ENCODE measurements at places on chromosomes 2 and 18.

- no peak for DNase-seq
Observed at GRCh38 chr2:234747032-234747431, 204.8 kb upstream of the SH3BP4 start.

- DNase-seq: no peak
Observed at GRCh38 chr2:158984604-158985135, 16.2 kb downstream of the TANC1 start.

- DNase-seq: no peak
Observed at GRCh38 chr18:26271917-26272549, 45.8 kb downstream of the TAF4B start.

DNA sequence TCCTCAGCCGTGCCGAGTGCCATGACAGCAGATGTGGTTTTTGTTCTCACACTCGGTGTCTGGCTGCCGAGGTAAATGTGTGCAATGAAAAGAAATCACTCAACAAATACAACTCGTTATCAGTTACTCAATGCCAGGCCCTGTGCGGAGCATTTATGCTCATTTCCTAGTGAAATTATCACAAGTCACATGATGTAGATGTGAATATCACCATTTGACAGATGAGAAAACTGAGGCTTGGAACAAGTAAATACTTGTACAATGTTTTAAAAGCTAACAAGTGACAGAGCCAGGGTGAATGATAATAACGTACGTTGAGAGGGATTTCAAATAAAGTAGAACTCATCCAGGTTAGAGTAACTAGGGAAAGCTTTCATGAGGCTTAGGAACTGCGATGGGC lies 174.7 kb downstream of the EIPR1 start:
- no peak for DNase-seq

GRCh38 chr2:11157296-11157695 lies 2.0 kb downstream of the SLC66A3 start:
- no peak for DNase-seq

DNA sequence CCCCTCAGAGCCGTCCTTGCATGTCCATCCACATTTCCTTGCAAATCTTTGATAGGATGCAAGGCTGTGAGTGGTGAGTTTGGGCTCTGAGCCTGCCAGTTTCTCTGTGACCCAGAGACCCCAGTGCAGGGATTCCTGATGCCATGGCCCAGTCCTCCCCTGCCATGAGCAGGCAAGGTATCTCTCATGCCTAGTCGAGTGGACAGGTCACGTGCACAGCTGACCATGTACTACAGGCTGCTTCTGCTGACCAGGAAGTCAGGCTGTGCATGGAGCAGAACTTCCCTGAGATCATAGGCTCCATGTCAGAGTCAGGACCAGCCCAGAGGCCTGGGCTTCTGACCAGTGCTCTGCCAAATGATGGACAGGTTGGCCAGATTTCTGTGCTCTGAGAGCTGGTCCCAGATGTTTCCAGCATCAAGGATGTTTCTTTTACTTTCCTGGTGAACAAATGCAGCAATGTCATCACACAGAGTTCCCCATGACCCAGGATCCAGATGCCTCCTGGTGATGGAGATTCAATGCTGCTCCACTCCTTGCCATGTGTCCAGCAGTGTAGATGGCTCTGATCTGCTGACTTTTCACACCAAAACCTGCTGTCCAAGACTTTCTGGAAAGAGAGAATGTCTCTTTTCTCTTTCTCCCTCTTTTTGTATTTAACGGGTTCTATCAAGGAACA lies 321.6 kb upstream of the HS6ST1 start:
- DNase-seq: no peak

GRCh38 chr2:136021406-136021805 lies 36.0 kb upstream of the DARS1 start:
- no peak for DNase-seq

DNA sequence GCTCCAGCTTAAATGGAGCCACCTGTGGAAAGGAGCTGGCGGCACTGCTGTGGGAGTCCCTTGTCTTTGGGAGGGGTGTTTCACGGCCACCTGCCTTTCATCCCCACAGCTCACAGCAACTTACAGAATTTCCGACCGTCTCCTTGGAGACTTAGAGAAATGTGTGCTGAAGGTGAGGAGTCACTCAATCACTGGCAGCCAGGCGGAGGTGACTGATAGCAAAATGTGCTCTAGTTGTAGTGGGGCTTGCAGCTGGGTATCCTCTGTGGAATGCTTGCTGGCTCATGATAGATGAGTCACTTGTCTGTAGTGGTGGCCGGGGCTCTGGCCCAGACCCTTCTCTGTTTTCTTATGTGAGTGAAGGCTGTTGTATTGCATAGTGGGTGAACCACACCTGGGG lies 110.7 kb downstream of the SH3RF3 start:
- DNase-seq: no peak

DNA sequence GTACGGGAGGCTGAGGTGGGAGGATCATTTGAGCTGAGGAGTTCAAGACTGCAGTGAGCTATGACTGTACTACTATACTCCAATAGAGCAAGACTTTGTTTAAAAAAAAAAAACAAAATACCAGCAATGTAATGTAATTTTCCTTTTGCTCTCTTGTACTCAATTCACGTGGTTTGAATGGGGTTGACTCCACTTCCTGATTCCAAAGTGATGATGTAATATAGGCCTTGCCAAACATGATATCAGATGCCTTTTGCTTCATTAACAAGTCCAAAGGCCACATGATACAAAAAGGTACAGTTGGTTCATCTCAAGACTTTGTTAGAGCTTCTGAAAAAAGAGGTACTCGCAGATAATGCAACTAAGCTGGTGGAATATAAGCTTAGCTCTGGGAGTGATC lies 321.8 kb downstream of the ZEB2 start:
- DNase-seq: no peak

DNA sequence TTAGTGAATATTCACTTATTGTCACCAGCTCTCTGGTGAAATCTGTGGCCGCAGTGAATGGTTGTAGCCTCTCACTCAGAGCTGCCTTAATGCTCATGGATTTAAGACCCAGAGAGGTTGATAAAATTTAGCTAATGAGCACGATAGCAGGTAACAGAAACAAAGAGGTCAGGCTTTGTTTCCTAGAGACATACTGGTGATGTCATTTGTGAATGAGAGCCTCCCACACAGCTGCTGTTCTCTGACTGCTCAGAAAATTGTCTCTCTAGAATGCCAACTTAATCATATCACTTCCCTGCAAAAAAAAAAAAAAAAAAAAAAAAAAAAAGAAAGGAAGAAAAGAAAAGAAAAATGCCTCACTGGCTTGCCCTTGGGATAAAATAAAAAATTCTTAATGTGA lies 411.7 kb upstream of the MYT1L start:
- DNase-seq: no peak

GRCh38 chr2:238690511-238690910 lies 157.4 kb upstream of the TWIST2 start:
- no peak for DNase-seq

GRCh38 chr2:44615950-44616518 lies 254.3 kb downstream of the CAMKMT start:
- DNase-seq: no peak

DNA sequence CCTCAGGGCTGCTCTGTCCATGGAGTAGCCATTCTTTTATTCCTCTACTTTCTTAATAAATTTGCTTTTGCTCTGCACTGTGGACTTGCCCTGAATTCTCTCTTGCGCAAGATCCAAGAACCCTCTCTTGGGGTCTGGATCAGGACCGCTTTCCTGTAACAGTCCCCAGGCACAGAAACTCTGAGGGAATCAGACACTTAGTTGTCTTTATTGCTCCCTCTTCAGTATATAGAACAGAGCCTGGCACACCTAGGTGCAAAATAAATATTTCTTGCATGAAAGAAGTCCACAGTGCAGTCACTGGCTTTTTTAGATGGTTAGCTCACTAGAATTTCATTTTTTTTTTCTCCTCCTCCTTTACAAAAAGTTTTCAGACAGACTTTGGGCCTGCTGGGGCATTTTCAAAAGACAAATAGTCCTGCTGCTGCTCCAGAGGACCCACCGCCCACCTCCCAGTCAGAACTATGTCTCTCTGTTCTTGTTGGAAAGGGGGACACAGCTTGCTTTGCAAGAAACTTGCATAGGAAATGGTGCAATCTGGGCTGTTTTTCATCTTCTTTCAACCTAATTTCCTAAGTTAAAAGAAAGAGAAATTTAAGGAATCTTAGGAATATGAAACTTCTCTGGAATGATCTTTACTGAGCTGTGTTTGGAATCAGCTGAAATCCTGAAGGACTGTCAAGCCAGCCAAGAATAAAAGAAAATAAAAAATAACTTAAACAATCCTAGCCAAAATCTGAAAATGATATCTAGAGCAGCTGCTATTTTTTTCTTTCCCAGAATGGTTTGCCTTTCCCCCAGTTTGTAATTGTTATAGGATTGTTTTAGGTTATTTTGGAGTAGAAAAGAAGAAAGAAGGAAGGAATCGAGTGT lies 31.7 kb upstream of the MAP4K3 start:
- DNase-seq: no peak

GRCh38 chr2:26757873-26758789 lies 6.0 kb upstream of the SLC35F6 start:
- no peak for DNase-seq

DNA sequence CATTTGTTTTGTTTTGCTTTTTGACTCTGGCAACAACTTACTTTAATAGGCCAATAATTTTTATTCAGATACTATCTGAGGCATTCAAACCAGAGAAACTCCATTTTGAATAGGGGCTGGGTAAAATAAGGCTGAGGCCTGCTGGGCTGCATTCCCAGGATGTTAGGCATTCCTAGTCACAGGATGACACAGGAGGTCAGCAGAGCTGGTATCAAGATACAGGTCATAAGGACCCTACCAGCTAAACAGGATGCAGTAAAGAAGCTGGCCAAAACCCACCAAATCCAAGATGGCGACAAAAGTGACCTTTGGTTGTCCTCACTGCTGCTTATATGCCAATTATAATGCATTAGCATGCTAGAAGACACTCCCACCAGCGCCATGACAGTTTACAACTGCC lies 102.2 kb upstream of the XPO1 start:
- DNase-seq: no peak

DNA sequence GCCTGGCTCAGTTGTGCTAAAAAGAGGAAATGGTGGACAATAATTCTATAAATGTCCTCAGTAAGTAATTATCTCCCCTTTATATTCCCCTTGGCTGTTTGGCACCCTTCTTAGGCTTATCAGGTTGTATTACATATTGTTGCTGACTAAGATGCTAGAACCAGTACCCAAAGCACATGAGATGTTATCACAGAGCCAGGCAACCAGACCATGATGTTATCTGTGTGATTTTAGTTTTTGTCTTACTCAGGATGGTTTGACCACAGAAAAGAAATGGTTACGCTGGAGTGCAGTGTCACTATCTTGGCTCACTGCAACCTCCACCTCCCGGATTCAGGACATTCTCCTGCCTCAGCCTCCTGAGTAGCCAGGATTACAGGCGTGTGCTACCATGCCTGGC lies 15.2 kb downstream of the R3HDM1 start:
- DNase-seq: no peak

- DNase-seq: no peak
Observed at GRCh38 chr2:88737385-88737784, 45.9 kb downstream of the RPIA start.

- no peak for DNase-seq
Observed at GRCh38 chr2:207371877-207372276, 157.9 kb upstream of the CREB1 start.
